ENCODE measurements at places on chromosomes 13 and 19.

- DNase-seq = no peak
Measured at GRCh38 chr13:42279080-42279479, 7.1 kb downstream of the AKAP11 start.

DNA sequence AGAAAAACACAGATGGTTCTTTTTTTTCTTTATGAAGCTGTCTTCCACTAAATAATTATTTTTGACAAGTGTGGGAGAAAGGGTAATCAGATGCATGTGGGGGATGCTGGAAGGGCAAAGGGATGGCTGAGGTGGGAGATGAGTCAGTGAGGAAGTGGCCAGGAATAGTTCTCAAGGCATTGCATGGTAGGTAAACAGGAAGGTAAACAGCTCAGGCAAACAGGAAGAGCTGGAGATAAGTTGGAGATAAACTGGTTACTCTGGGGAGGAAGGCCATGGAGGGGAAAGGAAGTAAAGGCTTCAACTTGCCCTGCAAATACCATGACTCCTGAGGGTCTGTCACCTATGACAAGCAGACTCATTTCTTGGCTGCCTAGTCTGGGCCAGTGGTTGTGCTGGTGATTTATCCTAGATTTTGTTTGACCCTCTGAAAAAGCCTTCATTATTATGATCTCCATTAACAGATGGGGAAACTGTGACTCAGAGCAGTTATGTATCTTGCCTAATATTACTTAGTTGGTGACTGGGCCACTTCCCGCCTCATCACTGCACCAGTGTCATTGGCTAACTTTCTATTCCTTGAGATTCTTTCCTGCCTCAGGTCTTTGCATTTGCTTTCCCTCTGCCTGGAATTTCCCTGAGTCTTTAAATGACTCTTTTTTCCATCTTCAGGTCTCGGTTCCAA lies 17.1 kb downstream of the ACTL9 start:
- no peak for DNase-seq

DNA sequence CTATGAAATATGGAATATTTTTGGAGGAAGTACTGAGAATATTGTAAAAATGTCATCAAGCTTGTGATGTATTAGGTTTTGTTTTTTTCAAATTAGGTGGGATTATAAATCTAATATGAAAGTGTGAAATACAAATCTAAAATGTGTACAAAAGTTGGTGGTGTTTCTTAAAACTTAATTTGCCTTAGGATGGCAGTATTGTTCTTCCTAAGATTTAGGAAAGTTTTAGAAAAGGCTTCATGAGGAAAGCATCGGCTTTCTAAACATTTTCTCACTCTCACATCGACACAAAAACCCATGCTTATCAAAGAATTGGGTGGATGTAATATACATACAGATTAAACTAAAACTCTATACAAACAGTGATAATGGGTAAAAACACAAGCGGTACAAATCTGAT lies 972.0 kb upstream of the PCDH20 start:
- no peak for DNase-seq

DNA sequence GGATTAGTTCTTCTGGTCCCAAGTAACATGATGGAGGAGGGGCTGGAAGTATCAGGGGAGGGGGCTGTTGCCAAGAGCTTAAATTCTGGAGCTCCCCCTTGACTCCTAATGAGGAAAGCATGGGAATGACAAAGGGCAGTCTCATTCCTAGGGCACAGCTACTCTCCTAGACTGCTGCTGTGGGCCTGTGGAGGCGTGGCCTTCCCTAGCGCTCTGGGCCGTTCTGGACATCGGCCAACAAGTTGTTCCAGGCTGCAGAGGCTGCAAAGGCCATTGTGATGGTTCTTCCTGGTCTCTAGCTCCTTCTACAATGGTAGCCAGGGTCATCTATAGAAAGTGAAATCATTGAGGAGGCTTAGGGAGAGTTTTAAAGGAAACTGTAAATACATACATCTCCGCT lies 916.6 kb downstream of the DIAPH3 start:
- DNase-seq = no peak

- DNase-seq = no peak
Measured at GRCh38 chr13:42369071-42369797, 97.3 kb downstream of the AKAP11 start.

DNA sequence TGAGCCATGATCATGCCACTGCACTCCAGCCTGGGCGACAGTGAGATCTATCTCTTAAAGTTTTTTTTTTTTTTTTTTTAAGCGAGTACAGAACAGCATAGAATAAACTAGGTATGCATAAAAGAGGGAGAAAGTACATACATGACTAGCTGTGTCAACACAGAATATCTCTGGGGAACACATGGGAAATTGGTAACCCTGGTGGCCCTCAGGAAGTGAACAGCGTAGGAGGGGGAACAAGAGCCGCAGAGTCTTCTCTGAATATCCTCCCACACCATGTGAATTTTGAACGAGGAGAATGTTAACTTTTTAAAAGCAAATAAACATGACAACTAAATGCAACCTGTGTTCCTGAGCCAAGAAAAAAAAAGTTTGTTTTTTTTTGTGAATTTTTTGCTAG lies 15.2 kb downstream of the PHLDB3 start:
- DNase-seq = no peak

GRCh38 chr19:14556662-14557188 lies 15.1 kb downstream of the NDUFB7 start:
- peak; percentile 74 for DNase-seq

DNA sequence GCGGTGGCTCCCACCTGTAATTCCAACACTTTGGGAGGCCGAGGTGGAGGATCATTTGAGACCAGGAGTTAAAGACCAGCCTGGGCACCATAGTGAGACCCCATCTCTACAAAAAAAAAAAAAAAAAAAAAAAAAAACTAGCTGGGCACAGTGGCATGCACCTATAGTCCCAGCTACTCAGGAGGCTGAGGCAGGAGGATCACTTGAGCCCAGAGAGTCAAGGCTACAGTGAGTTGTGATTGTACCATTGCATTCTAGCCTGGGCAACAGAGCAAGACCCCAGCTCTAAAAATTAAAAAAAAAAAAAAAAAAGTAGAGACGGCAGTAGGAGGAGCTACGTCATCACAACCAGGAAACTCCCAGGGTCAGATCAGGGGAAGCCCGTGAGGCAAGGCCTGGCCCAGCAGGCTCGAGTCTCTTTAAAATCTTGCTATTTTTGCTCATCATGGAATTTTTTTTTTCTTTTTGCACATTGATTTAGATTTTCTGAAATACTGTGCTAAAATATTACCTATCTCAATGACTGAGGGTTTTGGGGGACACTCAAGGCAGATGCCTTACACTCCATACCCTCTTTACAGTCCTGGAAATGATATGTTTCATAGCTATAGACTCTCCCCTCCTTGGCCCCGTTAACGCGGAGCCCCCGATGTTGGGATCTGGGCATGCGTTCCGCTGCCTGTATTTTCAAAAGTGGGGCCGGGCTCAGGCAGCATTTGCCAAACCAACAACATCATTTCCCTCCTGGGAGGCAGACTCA lies 44.4 kb upstream of the USE1 start:
- DNase-seq = no peak

DNA sequence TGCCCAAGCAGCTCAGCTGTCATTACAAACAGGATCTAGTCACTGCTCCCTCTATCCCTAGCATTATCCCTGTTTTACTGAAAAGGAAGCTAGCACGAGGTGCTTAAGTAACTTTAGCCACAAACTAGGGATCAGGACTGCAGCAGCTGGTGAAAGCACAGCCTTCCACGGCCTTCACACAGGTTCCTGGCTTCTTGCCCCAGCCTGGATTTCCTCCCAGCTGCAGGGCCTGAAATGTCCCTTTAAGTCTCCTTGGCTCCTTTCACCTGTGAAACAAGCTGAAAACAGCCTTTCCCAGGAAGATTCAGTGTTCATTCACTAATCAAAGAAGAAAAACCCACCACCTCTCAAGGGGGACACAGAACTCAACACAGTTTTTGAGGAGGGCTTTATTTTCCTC lies 754.5 kb downstream of the DIAPH3 start:
- DNase-seq = peak; percentile 47

DNA sequence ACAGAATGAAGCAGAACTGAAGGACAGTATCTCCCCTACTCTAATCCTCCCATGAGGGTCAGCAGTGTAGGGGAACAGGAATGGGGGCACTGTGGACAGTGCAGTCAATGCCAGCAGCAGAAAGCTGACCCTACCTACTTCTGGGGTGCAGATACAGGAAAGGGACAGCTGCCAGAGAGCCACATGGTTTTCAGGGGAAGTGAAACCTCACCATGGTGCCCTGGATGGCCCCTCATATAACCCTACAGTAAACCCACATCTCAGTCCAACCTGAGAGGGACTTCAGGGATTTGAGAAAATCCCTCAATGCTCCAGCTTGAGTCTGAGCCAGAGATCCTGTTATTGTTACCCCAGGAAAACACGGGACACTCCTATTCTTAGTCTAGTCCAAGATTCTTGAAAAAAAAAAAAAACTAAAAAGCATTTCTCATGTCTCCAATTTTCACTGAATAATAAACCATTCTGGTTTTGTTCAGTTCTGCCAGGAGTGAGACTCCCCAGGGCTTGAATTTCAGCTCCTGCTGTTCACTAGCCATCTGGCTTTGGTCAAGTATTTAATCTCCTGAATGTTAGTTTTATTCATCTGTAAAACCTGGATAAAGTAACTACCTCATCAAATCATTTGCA lies 511.6 kb upstream of the ARGLU1 start:
- no peak for DNase-seq

DNA sequence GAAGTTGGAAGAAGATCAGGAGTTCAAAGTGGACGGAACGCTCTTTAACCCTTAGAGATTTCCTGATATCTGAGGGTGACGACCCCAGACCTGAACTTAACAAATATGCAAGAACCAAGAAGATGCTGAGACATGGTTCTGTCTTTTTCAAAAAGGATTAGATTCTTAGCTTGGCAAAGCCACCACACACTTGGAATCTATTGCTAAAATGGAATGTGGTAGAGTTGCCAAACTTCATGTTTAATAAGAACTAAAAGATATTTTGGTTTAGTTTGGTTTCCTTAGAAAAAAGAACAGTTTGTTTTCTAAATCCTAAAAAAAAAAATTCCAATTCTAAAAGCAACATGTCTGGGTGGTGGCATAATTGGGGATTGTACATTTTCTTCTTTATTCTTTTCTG lies 29.5 kb downstream of the UNC13A start:
- no peak for DNase-seq

DNA sequence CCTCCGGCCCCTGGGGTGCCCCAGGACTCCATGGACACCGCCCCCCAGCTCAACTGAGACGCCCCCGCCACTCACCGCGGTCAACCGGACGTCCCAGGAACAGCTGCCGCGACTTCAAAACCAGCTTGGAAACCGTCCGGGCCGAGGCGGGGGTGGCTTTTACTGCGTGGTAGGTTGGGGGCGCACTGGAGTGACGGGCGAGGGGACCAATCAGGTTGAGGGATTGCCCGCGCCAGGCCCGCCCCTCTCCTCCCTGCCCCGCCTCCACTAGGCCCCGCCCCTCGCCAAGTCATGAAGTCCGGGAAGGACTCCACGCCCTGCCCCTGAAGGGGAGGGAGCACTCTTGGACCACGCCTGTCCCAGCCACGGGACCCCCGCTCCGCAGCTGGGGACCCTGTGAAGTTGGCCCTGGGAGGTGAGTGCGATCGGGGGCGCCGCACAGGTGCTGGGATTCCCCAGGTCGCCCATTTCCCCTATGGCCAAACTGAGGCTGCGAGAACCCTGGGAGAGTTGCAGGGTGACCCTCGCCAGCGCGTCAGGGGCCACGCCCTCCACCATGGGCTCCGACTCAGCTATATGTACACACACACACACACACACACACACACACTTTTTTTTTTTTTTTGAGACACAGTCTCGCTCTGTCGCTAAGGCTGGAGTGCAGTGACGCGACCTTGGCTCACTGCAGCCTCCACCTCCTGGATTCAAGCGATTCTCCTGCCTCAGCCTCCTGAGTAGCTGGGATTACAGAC lies at the start of gene PLIN3:
PLIN3 (minus strand) TSS at position 134 of the 752 bp plus-strand sequence. CDS start 6,273 bp downstream, outside the sequence.
- DNase-seq = peak; percentile 97

- no peak for DNase-seq
Measured at GRCh38 chr19:8571006-8571411, 6.2 kb downstream of the MYO1F start.

- no peak for DNase-seq
Measured at GRCh38 chr13:64819081-64819480, 2411.1 kb downstream of the PCDH9 start.
